Activated T-cell treated with anti-CD3 and anti-CD28 coated beads, Interleukin-2, amount 50 U/mL, for 72 hours (primary cell): ENCODE measurements at places on chromosomes 7 and 10.

DNA sequence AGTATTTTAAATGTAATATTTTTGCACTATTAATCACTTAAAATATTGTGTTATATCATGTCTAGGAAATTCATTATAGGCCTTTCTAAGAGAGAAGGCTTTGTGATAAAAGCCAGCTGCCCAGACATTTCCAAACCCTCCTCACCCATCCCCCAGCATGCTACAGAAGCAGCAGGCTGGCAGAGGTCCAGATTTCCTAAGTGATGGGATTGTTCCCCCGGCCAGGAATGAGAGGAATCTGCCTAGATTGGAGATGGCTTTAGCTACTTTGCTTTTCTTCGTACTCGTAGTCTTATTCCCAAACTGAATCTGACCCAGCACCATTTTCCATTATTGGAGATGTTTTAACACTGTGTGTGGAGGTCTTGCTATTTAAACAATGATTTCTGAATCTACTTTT lies 29.4 kb downstream of the CDK14 start:
- no peak for DNase-seq
- H3K27me3 ChIP-seq: peaks cover 14% of the 10 kb centered on the region
- H3K36me3 ChIP-seq: no peaks in the 10 kb centered on the region
- no peak overlapping the region for H3K27ac ChIP-seq
- no peak overlapping the region for H3K4me3 ChIP-seq
- no peaks in the 10 kb centered on the region for H3K4me1 ChIP-seq

GRCh38 chr7:25216837-25217236 lies 11.4 kb downstream of the NPVF start:
- DNase-seq: no peak
- H3K27ac ChIP-seq: no peak overlapping the region
- peaks cover 14% of the 10 kb centered on the region for H3K27me3 ChIP-seq
- H3K36me3 ChIP-seq: no peaks in the 10 kb centered on the region

GRCh38 chr10:28892818-28893547 lies 215.7 kb downstream of the BAMBI start:
- no peaks in the 10 kb centered on the region for H3K4me1 ChIP-seq
- no peak overlapping the region for H3K4me3 ChIP-seq
- H3K27me3 ChIP-seq: no peaks in the 10 kb centered on the region
- no peak overlapping the region for H3K27ac ChIP-seq

GRCh38 chr7:112010994-112011393 lies 195.2 kb downstream of the DOCK4 start:
- DNase-seq: no peak
- no peak overlapping the region for H3K4me3 ChIP-seq
- H3K4me1 ChIP-seq: peaks cover 7% of the 10 kb centered on the region

GRCh38 chr10:43362191-43362839 lies 9.1 kb upstream of the FXYD4 start:
- peaks cover 22% of the 10 kb centered on the region for H3K4me1 ChIP-seq
- H3K27ac ChIP-seq: peak overlapping the region; percentile 69
- H3K27me3 ChIP-seq: no peaks in the 10 kb centered on the region
- DNase-seq: peak; percentile 99
- H3K4me3 ChIP-seq: peak overlapping the region; percentile 84

DNA sequence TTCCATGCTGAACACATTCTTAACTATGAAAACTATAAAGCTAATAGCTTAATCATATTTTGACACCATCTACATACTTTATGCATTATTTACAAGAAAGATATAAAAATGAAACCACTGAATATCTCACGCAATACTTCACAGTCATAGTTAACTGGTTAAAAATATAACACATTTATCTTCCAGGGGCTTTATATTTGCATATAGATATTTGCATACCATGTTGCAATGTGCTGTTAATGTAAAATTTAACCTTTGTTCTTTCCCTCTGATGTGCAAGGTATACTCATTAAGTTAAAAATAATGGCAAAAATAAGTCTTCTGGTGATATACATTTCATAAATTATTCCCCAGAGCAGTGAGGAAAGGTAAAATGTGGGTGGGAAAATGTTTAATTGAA lies 76.9 kb upstream of the MGMT start:
- no peaks in the 10 kb centered on the region for H3K36me3 ChIP-seq
- no peak for DNase-seq
- H3K4me1 ChIP-seq: no peaks in the 10 kb centered on the region
- H3K27ac ChIP-seq: no peak overlapping the region
- H3K4me3 ChIP-seq: no peak overlapping the region

- no peak overlapping the region for H3K27ac ChIP-seq
- no peak for DNase-seq
- H3K27me3 ChIP-seq: no peaks in the 10 kb centered on the region
- no peaks in the 10 kb centered on the region for H3K36me3 ChIP-seq
- no peaks in the 10 kb centered on the region for H3K4me1 ChIP-seq
Measured at GRCh38 chr7:85521108-85521694, 334.3 kb upstream of the SEMA3D start.

DNA sequence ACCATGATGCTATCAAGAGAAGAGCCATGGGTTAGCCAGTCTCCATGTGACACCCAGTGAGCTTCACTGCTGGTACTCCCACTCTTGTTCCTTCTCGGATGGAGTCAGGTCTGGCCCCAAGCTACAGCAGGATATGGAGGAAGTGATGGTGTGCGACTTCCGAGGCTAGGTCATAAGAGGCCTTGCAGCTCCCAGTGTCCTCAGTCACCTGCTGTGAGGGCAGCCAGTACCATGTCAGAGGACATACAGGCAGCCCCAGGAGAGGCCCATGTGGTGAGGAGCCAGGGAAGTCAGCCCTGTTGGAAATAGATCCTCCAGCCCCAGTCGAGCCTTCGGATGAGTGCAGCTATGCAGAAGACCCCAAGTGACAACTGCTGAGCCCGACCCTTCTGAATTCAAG lies 237.0 kb downstream of the EBF3 start:
- no peaks in the 10 kb centered on the region for H3K4me1 ChIP-seq
- no peaks in the 10 kb centered on the region for H3K27me3 ChIP-seq
- peaks cover 20% of the 10 kb centered on the region for H3K36me3 ChIP-seq
- DNase-seq: no peak
- H3K4me3 ChIP-seq: no peak overlapping the region

DNA sequence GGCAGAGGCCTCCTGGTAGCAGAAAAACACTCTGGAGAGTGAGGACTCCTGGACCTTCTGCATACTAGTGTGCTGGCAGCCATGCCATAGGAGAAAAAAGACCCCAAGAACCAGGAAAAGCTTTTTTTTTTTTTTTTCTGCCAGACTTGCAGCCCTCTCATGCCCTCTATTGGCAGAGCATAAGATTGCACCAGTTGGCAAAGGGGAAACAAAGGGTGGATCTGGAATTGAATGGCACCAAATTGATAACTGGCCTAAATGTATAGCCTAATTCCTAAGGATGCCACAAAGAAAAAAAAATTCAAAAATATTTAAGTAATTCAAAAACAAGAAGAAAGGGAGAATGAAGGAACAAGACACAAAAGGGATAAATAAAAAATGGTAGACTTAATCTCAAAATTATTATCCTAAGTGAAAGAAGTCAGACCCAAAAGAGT lies 112.5 kb upstream of the GHITM start:
- H3K36me3 ChIP-seq: no peaks in the 10 kb centered on the region
- no peaks in the 10 kb centered on the region for H3K27me3 ChIP-seq

GRCh38 chr7:87600130-87601124 lies at the start of gene ABCB1:
TSS of gene ABCB1 (minus strand) at chr7:87600884. CDS start at chr7:87600184, 700 bp downstream.
- H3K27me3 ChIP-seq: peaks cover 9% of the 10 kb centered on the region
- H3K36me3 ChIP-seq: peaks cover 4% of the 10 kb centered on the region
- H3K4me3 ChIP-seq: peak within 1 kb of the TSS; percentile 77
- peaks cover 28% of the 10 kb centered on the region for H3K4me1 ChIP-seq
- peak within 1 kb of the TSS; percentile 89 for H3K27ac ChIP-seq

- H3K27me3 ChIP-seq: peaks cover 44% of the 10 kb centered on the region
- peaks cover 9% of the 10 kb centered on the region for H3K4me1 ChIP-seq
- no peak overlapping the region for H3K27ac ChIP-seq
- H3K36me3 ChIP-seq: no peaks in the 10 kb centered on the region
- no peak for DNase-seq
- H3K4me3 ChIP-seq: no peak overlapping the region
Measured at GRCh38 chr7:47400001-47400400, 181.9 kb downstream of the TNS3 start.

DNA sequence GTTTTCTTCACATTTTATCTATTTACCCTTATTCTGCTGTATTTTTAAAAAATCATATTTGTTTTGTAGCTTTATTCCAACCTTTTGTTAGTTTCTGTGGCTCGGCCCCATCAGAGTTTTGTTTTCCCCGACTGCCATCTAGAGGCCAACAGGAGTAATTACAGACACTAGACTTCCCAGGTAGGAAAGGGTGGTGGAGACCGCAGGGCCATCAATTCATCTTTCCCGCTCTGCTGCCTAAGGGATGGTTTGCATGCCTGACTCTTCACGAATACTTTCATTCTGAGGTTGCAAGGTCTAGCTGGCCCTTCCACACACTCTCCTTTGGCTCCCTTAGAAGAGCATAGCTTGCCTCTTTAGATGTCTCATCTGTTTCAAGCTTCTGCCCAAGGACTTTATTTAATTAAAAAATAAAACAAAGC lies 38.3 kb downstream of the LYZL2 start:
- H3K36me3 ChIP-seq: no peaks in the 10 kb centered on the region
- H3K27me3 ChIP-seq: peaks cover 19% of the 10 kb centered on the region
- peaks cover 4% of the 10 kb centered on the region for H3K4me1 ChIP-seq
- DNase-seq: peak; percentile 41

DNA sequence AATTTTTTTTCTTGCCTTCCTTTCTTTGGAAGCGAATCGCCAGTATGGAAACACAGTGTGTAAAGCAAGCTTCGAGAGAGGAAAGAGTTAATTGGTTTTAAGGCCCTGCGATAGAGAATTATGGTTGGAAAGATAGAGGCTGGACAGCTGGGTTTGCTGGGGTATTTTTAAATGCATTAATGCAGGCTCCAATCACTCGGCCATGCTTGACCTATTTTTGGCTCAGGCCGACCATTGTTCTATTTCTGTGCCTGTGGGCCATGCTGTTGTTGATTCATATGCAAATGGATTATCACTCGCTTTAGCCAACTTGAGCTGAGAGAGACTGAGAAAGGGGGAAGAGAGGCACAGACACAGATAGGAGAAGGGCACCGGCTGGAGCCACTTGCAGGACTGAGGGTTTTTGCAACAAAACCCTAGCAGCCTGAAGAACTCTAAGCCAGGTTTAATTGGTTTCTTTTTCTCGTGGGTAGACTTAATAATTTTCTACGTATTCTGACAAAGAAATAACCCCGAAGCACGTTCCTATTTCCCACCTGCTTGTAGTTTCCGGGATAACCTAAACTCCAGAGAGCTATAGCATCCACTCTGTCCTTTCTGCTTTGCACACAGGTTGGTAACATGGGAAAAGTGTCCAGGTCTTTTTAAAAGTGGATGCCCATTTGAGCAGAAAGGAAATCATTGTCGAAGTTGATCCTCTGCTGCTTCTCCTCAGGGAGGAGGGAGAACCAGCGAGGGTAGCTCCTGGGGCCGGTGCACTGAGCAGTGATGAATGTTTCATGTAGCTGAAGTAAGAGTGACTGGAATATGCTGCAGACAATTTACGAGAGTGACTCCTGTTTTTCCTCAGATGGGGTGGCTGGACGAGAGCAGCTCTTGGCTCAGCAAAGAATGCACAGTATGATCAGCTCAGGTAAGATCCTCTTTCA lies at the start of gene HDAC9:
HDAC9 (plus strand) TSS at position 338 of the 929 bp plus-strand sequence; CDS start at position 892, 554 bp downstream.
- H3K36me3 ChIP-seq: no peaks in the 10 kb centered on the region
- DNase-seq: no peak
- peaks cover 13% of the 10 kb centered on the region for H3K27me3 ChIP-seq
- peak within 1 kb of the TSS; percentile 62 for H3K4me3 ChIP-seq

DNA sequence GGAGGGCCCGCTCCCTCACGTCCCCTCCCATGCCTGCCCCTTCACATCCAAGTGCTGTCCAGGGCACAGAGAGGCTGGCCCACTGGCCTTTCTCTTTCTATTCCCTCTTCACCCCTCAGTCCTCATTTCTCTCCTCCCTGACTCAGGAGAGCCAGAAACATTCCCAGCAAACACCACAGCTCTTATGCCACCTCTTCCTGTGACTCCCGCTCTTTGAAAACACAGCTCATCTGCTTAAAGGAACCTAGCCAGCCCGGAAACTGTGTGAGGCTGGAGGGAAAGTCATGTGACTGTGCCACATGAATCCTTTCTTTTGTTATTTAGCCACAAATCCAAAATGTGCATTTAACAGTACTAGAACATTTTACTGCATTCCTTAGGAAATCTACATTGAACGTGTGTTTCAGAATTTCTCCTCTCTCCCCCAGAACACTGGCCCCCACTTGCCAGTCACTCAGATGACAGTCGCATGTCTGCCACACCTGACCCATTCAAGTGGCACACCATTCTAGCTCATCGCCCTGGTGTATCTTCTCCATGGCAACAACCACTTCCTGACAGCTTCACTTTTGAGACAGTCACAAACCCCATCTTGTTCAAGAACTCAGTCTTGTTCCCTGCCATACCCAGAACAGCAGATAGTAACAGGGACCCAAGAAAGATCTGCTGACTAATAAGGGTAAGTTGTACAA lies 42.8 kb downstream of the GRB10 start:
- DNase-seq: peak; percentile 71
- peak overlapping the region; percentile 62 for H3K27ac ChIP-seq
- peak overlapping the region; percentile 80 for H3K4me3 ChIP-seq
- peaks cover 33% of the 10 kb centered on the region for H3K4me1 ChIP-seq

- H3K27me3 ChIP-seq: peaks cover 22% of the 10 kb centered on the region
- no peaks in the 10 kb centered on the region for H3K4me1 ChIP-seq
- DNase-seq: no peak
- no peaks in the 10 kb centered on the region for H3K36me3 ChIP-seq
Measured at GRCh38 chr10:123571978-123572377, 94.2 kb upstream of the GPR26 start.

DNA sequence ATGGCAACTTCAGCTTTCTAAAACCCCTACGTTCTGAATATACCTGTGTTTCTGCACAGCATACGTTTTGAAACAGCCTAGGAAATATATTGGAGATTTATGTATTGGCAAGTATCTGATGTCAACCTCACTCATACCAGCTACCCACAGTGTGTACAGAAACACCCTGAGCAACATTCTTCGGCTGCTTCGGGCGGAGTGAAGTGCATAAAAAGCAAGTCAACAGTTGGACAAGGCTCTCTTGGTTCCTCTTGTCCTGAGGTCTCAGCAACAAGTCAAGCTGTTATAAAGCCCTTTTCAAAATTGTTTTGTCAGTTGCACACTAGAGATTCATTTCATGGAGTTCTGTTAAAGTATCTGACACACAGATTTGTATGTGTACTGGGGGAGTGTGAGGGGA lies 40.0 kb upstream of the PAPSS2 start:
- peaks cover 33% of the 10 kb centered on the region for H3K27me3 ChIP-seq
- H3K36me3 ChIP-seq: no peaks in the 10 kb centered on the region
- no peak overlapping the region for H3K27ac ChIP-seq
- no peak overlapping the region for H3K4me3 ChIP-seq
- H3K4me1 ChIP-seq: no peaks in the 10 kb centered on the region
- no peak for DNase-seq
